HFFc6 (cell line): ENCODE measurements at places on chromosomes 13 and 19. TPM values are rescaled to one million over a fixed set of nuclear protein-coding genes. Genes with fewer than 3 reads are reported as not detected.

DNA sequence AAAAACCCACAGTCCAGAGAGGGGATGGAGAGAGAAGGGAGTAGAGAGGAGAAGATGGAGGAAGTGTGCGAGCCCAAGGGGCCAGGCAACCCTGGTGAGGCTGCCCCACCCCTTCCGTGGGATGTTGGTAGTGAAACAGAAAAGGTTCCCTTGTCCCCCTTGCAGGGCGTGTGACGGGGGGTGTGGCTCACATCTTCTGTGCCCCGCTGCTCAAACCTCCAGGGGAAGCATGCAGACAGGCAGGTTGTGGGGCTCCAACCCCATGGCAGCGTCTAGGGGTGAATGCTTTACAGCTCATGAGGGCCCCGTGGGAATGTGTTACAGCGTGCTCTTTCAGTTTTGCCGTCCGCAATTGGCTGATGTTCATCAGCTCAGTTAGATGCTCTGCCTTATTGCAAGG lies 14.7 kb upstream of the EVI5L start:
- no peak for DNase-seq

DNA sequence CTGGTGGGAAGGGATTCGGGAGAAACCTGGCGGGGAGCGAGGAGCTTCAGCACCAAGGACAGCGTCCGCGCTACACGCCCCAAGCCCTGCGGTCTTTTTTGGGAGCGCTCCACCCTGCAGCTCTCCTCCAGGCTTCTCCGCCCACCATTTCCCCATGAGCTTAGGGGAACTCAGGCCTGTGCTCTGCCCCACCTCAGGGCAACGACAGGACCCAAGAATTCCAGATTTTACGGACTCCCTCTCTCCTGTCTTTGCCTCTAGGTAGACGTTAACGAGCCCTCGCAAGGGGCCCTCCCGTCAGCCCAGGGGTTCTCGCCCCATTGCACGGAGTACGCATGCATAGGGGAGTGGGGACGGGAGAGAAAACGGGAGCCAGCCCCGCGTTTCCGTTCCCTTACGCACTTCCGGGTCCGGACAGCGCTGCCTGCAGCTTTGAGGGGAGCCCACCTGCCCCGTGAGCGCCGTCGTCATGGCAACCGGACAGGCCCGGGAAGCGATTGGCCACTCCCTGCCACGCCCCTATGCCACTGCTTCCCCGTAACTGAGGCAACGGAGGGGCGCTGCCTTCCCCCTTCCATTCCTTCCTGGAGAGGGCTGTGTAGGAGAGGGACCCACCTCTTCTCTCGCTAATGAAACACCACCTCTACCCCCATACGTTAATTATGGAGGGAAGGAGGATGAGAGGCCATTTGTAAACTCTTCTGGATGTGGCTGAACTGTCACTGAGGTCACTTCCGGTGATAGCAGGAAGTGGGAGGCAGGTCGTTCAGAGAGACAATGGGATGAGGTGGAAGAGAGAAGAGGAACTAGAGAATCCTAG lies 20.8 kb downstream of the NOVA2 start:
- DNase-seq: no peak

Gene S1PR2
- 17.3 to 20.4 TPM (median 19.0 TPM) in 3 replicates for total RNA-seq

Gene CEACAM3
- total RNA-seq: not detected in 3 replicates

DNA sequence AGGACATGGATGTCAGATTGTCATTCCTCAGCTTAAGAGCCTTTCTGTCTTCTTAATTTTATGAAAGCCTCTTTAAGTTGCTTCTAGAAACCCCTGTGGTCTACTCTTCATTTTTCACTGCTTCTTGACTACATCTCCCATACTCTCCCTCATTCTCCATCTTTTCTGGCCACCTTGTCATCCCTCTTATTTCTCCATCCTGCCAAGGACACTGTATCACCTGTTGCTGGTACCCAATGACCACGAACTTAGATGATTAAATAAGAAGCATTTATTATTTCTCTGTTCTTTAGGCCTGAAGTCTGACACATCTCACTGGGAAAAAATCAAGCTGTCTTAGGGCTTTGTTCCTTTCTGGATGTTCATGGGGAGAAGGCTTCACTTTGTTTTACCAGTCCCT lies 9.2 kb downstream of the ZNF223 start:
- no peak for DNase-seq

- peak; percentile 87 for DNase-seq
Observed at GRCh38 chr13:99312493-99312883, 5.3 kb upstream of the GPR183 start.

GRCh38 chr13:113862931-113863523 lies 849 bp downstream of the GAS6 start:
- no peak for DNase-seq

Gene MBD3L2B
- total RNA-seq: not detected in 3 replicates

GRCh38 chr13:84741253-84741652 lies 859.0 kb upstream of the SLITRK1 start:
- DNase-seq: no peak

Gene OVOL3
- total RNA-seq: not detected in 3 replicates

DNA sequence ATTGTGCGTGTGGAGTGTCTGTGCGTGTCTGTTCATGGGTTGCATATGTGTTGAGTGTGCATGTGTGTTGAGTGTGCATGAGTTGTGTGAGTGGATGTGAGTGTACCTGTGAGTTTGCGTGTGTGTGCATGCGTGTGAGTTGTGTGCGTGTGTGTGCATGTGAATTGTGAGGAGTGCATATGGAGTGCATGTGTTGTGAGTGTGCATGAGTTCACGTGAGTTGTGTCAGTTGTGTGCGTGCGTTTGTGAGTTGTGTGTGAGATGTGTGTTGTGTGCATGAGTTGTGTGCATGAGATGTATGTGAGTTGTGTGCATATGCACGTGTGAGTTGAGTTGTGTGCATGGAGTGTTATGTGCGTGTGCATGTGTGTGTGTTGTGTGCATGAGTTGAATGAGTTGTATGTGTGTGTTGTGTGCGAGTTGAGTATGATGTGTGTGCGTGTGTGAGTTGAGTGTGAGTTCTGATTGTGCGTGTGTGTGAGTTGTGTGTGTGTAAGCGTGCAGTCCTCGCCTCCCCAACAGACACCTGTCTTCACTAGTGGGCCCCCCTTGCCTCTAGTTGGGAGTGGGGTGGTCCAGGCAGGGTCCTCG lies 29.3 kb downstream of the TFDP1 start:
- no peak for DNase-seq

- DNase-seq: peak; percentile 62
Observed at GRCh38 chr19:38676023-38676877, 28.8 kb downstream of the ACTN4 start.

GRCh38 chr19:2719232-2719735 lies 1.9 kb downstream of the DIRAS1 start:
- no peak for DNase-seq

DNA sequence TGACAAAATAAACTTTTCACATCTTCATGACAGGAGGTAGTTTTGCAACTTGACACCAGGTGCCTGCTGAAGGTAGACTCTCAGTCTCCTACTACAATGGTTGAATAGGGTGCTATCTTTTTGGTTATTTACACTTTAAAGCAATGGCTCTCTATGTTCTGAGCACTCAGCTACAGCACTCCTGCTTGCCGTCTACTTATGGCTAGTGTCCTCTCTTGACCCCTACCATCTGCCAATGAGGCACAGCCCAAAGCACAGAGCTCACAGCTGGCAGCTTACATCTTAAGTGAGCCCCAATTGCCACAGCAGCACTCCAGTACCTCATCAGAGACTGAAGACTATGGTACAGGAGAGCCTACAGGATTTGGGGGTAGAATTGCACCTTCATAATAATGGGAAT lies 11.4 kb downstream of the ZNF708 start:
- no peak for DNase-seq

Gene TSKS
- not detected in 3 replicates for total RNA-seq

Gene ZSWIM9
- 4.8 to 6.1 TPM (median 6.0 TPM) in 3 replicates for total RNA-seq

DNA sequence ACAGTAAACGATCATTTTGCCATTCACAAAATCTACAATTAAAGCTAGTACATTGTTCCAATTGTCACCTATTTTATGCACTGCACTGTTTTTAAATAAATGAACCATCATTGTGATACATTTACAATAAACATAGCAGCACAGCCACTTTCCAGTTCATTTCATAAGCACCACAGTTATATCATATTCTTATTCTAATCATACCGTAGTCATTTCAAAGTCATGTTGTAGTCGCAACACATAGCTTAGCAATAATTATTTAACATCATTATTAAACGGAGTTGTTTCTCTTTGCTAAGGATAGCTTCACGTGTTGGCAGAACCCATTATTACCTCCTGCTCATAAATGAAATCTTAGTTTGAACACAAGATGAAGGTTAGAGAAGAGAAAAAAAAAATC lies 2.2 kb upstream of the PCDH9 start:
- no peak for DNase-seq

GRCh38 chr13:38879786-38880185 lies 110.8 kb downstream of the STOML3 start:
- no peak for DNase-seq

Gene PRR12
- total RNA-seq: 24.7 and 27.0 TPM in 2 replicates

Gene ZNF556
- not detected in 3 replicates for total RNA-seq

- no peak for DNase-seq
Observed at GRCh38 chr19:12789098-12789903, 2.0 kb upstream of the JUNB start.

DNA sequence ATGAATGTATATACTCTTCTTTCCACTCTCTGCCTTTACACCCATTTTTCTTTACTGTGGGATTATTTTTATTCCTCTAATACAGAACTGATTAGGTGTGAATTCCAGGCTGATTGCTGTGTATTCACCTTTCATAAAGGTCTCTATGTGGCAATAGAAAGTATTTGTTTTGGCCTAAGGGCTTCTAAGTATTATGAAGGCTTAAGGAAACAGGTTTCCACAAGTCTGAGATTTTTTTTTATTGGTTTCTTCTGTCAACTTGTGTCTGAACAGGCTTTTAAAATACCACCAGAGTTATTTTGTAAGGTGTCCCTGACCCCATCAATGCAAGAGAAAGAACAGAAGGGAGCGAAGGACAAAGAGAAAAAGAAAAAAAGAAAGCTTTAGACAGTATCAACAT lies 1102.0 kb upstream of the SPRY2 start:
- DNase-seq: no peak

DNA sequence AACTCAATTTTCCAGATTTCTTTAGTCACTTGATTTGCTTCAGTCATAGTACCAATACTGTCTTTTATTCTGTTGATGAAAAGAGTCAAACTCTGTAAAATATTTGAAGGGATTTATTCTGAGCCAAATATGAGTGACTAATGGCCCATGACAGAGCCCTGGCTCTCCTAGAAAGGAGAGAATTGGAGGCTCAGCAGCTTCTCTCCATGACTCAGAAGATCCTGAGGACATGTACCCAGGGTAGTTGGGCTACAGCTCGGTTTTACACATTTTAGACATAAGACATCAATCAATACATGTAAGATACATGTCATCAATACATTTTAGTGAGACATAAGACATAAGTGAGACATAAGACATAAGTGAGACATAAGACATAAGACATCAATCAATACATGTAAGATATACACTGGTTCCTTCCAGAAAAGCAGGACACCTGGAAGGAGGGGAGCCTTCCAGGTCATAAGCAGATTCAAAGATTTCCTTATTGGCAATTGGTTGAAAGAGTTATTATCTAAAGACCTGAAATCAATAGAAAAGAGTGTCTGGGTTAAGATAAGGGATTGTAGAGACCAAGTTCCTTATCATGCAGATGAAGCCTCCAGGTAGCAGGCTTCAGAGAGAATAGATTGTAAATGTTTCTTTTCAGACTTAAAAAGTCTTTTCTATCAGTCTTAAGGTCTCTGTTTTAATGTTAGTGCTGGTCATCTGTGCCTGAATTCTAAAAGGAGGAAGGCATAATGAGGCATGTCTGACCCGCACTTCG lies 179.8 kb upstream of the RFC3 start:
- peak; percentile 65 for DNase-seq

GRCh38 chr13:45711951-45712350 lies 9.8 kb downstream of the CBY2 start:
- no peak for DNase-seq

- peak; percentile 77 for DNase-seq
Observed at GRCh38 chr13:80338781-80339562, 2.0 kb downstream of the SPRY2 start.

Gene CABP5
- not detected in 3 replicates for total RNA-seq

Gene HSH2D
- total RNA-seq: not detected in 3 replicates

DNA sequence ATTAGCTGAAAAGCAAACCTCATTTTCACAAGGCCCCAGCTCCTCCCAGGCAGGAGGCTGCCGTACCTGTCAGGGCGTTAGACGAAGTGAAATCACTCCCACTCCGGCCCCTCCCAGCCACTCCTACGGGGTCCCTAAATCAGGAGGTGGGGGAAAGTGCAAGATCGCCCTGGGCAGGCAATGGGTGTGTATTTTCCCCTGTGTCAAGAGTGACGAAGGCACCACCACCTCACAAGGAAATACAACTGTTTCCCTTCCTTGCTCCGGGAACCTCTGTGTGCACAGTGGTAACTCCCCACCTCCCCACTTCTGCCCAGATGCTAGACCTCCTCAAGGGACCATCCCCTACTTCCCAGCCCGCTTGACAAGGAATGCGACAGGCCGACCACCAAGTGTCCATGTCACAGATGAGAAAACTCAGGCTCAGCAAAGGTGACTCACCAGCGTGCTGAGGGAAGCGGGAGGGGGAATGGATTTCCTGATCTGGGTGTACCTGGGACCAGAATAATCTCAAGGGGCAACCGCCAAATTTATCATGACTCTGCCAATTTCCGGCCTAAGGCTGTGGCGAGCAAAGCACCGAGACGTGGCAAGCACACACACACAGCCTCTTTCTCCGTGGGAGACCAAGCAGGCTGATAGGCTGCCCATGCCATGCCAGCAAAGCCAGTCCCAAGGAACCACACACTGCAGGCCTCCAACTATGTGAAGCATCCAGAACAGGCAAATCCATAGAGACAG lies 7.3 kb downstream of the PPP6R1 start:
- DNase-seq: no peak

DNA sequence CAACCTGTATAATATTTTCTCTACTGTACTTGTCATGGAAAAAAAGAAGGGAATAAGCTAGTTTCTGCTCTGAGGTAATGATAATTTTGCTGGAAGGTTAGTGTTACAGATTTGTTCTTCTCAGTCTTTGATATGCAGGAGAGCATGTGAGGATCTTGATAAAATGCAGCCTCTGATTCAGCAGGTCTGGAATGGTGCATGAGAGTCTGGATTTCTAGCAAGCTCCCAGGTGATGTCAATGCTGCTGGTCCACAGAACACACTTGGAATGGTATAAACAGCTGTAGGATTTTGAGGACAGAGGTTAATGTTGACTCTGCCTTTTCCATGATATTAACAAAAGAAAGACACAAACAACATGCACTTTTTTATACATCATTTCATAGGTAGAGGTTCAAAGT lies 173.6 kb downstream of the NDFIP2 start:
- DNase-seq: no peak

Gene FBXO27
- total RNA-seq: 0.34 and 0.77 TPM in 2 replicates

DNA sequence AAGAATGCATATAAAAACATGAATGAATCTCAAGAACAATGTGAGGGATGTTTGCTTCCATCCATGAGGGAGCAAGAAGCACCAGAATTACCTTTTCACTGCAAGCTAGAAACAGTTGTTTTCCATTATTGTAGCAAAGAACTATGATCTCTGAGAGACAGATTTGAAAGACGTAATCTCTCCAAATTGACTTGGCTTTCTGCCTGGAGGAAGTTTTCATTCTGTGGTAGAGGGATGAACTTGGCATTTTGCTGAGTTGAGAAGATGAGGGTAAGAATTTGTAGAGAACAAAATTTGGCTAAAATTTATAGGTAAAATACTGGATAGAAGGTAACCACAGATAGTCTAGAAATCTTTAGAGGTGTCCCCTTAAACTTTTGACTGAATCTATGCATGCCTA lies 496.8 kb downstream of the TDRD3 start:
- DNase-seq: no peak

Gene LPAR2
- 2.6 to 4.1 TPM (median 3.2 TPM) in 3 replicates for total RNA-seq
